T-helper 1 cell (primary cell): ENCODE measurements at places on chromosomes 2 and 18.

DNA sequence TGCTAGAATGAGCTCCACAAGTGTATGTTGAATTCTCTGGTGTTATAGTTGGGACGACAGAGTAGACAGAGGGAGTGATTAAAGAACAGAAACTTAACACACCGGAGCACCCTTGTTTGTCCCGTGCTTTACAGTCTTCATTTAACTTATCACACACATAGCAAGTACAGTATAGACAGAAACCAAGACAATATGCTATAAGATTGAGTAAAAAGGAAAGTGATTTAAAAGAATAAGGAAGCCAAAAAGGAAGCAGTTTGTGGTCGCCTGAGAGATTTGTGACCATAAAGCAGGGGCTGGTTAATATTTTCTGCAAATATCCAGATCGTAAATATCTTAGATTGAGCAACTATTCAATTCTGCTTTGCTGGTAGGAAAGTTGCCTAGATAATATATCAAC is 1128.4 kb downstream of the TSN start:
- DNase-seq = no peak

- DNase-seq = no peak
Measured at GRCh38 chr2:68403199-68403644, 38.1 kb downstream of the PLEK start.

- DNase-seq = peak; percentile 36
Measured at GRCh38 chr2:71545572-71546274, 92.4 kb downstream of the DYSF start.

GRCh38 chr2:240604939-240605716 is 18.6 kb downstream of the CAPN10 start:
- peak; percentile 5 for DNase-seq

DNA sequence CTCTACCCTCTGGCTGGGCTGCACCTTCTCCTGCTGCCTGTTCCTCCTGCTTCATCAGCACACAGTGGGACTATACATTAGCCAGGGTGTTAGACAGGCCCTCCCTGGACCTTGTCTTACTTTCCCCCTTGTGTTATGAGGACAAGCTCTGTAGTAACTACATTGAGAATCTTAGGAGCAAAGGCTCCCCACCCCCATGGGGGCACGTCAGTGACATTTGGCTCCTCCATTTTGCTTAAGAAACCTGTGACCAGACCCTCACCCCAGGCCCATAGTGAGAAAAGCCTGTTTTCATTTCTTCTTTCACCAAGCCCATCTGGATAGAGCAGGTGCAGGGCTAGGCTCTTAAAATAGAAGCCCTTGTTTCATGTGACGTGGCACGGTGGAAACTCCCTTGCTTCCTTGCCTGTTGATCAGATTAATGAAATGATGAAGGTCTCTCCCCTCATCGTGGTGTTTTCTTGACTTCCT is 146.7 kb downstream of the RPIA start:
- DNase-seq = no peak

- no peak for DNase-seq
Measured at GRCh38 chr18:59090966-59091603, 48.6 kb upstream of the SEC11C start.
